ENCODE measurements at places on chromosomes 1 and 21.
A peak's percentile ranks its signal among the peaks of the same experiment; 100 is the strongest.

DNA sequence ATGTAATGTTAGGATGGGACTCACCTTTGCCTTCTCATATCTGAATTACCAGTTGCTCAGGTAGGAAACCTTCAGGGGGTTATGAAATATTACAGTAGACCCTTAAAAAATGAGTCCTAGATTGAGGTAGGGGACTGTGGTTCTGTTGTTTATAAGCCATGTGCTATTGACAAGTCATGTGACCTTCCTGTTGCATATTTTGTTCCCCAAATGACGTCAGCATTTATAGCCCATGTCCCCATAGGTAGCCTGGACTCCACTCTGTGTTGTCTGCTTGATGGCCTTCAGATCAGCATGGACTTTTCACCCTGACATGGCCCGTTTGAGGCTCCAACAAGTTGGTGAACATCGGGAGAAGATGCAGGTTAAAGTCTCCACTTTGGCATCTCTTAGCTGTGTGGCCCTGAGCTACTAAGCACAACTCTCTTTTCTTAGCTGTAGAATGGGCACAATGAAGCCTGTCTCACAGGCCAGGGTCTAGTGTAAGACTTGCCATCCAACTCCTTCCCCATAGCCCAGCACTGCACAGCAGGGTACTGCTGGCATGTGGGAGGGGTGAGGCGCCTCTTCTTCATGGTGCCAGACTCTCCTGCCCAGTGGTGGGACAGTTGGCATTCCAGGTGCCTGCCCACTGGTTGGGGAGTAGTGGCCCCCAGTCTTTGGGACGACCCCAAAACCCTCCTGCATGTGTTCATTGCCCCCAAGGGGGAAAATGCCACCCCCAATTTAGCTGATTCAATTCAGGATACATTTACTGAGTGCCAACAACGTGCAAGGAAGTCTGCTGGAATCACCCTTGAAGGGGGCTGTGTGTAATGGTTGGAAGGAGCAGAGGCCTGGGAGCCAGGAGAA is 36.1 kb upstream of the TTC22 start:
- DNase-seq: no peak

DNA sequence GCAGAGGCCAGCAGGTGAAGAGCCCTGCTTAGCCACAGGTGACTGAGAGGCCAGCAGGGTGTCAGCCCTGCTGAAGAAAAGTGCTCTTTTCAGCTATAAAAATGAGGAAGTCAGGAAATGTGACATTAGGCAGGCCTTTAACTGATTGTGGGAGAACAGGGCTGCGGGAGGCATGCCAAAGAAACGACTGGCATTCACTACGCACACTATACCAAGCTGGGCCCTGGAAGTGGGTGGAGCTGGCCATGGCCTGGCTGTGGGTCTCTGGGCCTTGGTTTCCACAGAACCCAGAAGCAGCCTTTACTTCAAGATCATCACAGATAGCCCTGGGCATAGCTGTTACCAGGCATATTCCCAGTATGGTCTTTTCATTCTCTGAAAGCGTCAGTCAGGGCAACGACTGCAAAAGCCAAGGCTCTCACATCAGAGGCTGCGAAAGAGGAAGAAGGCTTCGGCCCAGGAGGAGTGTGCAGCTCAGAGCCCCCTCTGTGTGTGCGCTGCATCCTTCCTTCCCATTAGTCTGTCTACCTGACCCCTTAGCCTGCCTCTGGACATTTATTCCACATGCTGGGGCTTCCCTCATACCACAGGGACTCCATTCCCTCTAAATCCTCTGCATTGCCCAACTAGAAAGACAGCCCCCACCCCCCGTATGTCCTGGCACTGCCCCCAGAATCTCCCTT is 14.3 kb downstream of the SLC2A1 start:
- DNase-seq: no peak

- no peak for DNase-seq
Observed at GRCh38 chr21:44509539-44509938, 30.5 kb downstream of the KRTAP10-1 start.

- DNase-seq: no peak
Observed at GRCh38 chr1:61593331-61593730, 131.6 kb downstream of the TM2D1 start.

GRCh38 chr1:112230232-112230631 is 165.8 kb upstream of the CTTNBP2NL start:
- DNase-seq: no peak

DNA sequence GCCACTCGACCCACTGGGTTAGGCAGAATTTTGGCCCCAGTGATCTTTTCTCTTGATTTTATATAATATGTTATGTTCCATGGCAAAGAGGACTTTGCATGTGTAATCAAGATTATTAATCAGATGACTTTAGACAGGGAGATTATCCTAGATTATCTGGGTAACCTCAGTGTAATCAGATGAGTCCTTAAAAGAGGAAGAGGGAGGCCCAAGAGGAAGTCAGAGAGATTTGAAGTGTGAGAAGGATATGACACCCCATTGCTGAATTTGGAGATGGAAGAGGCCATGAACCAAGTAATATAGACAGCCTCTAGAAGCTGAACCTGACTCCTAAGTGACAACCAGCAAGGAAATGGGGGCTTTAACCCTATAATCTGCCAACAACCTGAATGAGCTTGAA is 117.1 kb upstream of the CSF3R start:
- DNase-seq: no peak

DNA sequence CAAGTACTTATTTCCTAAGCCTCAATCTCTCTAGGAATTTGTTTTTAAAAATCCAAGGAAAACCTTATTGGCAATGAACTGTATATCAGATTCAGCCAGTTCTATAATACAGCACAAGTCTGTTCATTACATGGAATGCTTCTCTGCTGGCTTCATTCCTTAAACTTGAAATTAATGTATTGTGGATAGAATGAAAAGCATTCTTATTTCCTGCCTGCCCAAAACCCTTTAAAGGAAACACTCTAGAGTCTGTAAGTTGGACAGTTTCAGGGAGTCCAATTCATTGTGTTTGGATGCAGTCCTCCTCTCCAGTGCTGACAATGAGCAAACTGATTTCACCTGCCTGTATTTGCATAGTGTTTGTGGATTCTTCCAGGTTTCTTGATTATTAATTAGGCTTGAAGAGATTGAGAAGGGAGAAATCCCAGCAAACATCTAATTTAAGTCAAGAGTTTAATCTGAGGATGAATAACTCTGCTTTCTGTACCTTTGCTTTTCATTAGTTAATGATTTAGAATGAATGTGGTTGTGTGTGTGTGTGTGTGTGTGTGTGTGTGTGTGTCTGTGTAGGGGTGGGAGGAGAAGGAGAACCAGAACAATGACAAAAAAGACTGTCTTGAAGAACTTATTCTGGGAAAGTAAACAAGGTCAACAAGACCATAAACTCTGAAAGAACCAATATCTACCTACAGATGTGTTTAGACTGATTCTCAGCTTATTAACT is 61.2 kb downstream of the CACHD1 start:
- no peak for DNase-seq

DNA sequence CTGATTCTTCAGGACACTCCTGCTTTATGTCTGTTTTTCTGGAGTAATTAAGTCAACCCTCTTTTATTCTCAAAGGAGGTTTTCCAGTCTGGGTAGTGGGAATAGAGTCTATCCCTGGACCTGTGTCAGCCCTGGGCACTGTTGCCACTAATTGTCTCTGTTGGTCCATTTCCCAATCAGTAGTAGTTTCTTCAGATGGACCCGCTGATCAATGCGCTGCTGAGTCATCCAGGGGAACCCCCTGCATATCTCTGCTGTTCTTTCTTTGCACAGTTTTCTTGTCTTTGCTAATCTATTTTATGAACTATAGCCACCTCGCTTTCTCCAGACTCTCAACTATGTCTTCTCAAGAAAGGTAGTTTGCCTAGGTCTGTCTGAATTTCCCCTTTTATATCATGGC is 82.5 kb downstream of the TNNI3K start:
- DNase-seq: no peak

DNA sequence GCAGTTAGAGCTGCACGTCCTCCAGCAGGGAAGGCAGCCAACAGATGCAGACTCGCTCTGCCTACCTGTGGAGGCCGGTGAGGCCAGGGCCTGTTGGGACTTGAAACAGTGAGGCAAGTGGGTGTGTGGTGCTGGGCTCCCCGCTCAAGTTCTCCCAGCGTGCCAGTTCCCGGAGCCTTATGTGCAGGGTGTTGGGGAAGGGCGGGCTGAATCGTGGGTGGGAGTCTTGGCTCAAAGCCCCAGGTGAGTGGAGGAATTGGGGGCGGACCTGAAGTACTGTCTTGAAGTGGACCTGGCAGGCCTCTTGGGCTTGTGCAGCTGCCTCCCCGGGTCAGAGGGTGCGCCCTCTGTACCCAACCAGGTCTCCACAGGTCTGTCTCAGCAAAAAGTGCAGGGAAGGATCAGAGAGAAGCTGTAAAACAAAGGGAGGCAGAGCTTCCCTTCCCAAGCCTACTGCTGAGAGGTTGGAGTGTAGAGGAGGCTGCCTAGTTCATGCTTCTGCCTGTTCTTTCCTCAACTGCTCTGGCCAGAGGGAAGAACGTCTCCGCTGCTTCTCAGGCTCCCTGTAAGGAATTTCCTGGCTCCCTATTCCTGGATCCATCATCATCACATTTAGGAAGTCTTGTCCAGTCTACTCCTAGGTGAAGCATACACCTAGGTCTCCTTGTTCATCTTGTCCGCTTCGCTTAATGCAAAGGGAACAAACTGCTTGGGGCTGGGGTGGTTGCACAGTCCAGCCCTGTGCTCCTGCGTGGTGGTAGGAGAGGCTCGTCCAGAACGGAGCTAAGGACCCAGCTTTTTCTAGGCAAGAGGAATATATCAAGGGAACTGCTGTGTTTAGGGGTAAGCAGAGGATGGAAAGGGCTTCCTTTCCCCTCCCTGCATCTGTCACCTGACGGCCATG is 14.9 kb downstream of the UTP11 start:
- no peak for DNase-seq

GRCh38 chr1:64518692-64519481 is 49.0 kb downstream of the CACHD1 start:
- DNase-seq: no peak

DNA sequence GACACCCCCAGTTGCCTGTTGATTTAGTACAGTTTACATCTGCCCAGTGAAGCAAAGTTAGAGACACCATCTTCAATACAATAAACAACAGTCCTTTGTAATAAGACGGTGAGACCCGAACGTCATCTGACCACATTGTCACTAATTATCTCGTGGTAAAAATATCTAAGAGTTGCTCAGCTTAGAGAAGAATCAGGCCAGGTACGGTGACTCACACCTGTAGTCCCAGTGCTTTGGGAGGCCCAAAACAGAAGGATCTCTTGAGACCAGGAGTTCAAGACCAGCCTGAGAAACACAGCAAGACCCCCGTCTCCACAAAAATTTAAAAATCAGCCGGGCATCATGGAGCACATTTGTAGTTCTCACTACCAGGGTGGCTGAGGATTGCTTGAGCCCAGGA is 53.5 kb downstream of the CD34 start:
- DNase-seq: no peak

DNA sequence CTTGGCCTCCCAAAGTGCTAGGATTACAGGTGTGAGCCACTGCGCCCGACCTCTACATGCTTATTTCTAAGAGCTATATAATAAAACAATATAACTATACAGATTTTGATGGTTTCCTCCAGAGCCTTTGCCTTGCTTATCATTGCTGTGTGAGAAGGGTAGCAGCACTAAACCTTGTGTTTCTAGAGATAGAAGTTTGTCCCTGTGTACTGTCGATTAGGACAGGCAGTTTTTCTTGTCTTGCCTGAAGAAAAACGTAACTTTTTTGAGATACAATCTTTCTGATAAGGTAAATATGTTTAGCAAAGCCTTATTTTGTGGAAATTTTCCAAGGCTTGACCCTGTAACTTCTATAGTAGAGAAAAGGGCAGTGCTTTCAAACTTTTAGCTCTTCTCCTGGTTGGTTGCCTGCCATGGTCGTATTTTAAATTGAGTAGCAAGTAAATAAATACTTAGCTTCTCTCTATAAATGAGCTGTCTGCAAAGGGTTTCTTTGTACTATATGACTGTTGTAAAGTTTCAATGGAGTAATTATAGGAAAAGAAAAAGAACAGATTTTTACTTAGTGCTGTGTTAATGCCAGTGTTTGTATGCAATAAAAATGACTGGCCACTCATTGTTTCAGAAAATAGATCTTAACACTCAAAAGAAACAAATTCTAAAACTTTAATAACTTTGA is 86.4 kb upstream of the CACYBP start:
- no peak for DNase-seq

DNA sequence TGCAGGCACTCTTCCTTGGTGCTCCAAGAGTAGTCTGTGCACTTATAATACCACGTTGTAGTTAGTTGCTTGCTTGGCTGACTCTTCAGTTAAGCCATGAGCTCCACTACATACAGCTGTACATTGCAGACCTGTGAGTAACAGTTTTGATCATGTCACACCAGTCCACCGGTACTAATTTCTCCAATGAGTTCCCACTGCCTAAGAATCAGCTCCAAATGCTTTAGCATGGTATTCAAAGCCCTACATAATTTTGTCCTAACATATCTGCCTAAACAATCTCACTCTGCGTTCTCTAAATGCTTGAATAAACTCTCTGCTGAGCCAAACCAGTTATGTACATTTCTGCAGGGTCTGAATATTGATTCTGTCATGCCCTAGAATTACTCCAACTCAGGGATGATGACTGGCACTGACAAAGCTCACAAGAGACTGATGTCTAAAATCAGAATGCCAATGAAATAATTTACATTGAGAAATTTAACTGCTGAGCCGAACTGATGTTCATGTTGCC is 200.7 kb downstream of the LHX8 start:
- no peak for DNase-seq

DNA sequence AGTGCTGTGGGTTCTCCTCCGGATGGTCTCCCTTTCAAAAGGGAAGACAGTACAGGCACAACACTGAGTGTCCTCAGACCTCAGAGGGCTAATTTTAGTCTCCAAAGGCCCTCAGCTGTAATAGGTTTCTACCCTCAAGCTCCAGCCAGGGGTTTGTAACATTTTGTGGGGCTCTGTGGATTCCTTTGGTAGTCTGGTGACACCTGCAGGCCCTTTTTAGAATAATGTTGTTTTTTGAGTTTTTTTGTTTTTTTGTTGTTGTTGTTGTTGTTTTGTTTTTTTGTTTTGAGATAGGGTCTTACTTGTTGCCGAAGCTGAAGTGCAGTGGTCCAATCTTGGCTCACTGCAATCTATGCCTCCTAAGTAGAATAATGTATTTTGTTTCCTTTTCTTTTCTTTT is 15.0 kb upstream of the TMEM201 start:
- no peak for DNase-seq

- DNase-seq: peak; percentile 52
Observed at GRCh38 chr21:35048183-35048601, 910 bp downstream of the RUNX1 start.

GRCh38 chr1:153100245-153100644 is 5.9 kb upstream of the SPRR2E start:
- DNase-seq: no peak

GRCh38 chr1:154772606-154773506 is 97.2 kb downstream of the KCNN3 start:
- DNase-seq: peak; percentile 63

DNA sequence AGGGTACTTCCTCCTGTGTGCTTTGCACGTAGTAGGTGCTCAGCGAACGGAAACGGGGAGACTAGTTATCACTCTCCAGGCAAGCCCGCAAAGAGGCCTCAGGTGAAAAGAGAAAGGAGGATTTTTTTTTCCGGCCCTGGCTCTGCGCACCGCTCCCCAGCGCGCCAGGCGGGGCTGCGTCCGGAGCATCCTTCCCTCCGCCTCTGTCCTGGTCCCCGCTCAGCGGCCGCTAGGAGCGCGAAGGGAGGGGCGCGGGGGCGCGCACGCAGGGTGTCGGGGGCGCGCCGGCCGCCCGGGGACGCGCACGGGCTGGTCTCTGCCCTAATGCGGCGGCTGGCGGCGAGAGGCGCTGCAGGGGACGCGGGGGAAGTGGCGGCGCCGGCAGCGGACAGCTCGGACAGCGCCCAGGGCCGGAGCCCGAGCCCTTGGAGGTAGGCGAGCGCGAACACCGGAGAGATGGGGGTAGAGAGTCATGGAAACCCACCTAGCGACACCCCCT is 42.3 kb upstream of the NFASC start:
- DNase-seq: peak; percentile 6

GRCh38 chr1:55386456-55386855 is 171.3 kb upstream of the USP24 start:
- DNase-seq: no peak
